Colonic mucosa (tissue), 4 donors: ENCODE measurements at places on chromosomes 1 and 21.

GRCh38 chr1:232335261-232335660, 294.7 kb downstream of the SIPA1L2 start:
- no peak for DNase-seq

DNA sequence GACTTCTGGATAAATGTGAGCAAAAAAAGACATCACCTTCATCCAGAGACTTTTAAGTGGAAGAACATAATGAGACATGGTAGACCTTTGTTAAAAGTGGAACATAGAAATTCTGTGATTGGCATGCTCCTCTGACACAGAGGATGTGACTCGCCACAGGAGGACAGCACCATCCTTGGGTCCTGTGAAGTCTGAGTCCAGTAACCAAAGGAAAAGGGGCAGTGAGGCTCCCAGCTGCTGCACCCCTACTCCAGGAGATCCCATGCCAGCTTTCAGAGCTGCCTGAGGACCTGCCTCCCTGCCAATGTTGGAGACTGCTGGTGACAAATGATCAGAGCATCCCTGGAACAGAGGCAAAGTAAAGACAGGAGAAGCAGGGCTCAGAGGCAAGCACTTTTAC, 136.2 kb downstream of the BRINP2 start:
- no peak for DNase-seq

DNA sequence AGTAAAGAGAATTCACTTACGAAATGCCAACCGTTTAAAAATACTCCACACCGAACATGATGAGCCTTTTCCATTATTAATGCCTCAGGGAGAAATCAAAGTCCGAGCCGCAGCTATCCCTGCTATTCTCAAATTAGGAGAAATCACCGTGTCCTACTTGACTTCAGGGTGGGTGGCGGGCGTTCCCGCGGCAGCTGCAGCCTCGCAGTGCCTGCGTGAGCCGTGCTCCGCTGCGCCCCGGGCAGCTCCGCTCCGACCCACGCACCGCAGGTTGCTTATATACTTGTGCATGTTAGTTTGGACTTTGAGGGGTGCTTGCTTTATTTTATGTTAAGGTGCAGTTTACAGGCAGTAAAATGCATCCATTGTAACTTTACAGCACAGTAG, 35.6 kb upstream of the PCBP3 start:
- DNase-seq: no peak

DNA sequence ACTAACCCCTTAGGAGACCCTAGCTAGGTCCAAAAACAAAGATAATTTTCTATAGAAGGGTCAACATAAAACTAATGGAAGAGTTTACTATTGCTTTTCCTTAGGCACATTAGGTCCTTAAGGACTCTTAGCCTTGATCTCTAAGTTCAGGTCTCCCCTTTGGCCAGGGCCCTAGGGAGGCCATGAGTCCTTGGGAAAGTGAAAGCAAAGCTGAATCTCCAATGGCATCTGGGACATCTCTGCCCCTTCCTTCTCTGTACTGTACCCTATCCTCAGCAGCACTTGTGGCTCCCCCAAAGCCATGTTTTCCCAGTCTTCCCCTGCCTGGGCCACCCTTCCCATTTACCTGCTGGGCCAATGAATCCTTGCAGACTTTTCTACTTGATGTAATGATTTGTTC, 14.3 kb downstream of the IER5 start:
- DNase-seq: no peak

DNA sequence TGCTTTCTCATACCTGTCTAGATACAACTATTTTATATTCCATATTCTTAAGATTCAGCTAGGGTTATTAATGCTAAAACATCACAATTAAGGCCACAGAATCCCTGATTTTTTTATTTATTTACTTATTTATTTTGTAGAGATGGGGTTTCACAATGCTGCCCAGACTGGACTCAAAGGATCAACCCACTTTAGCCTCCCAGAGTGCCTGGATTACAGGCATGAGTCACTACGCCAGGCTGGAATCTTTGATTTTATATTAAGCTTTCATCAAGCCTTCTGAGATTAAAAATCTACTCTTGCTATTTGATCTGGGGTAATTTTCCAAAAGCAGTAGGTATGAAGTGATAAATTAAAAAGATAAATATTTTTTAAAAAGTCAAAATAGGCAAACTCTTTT, 38.9 kb downstream of the MCOLN2 start:
- no peak for DNase-seq

GRCh38 chr1:4178501-4179113, 278.5 kb upstream of the C1orf174 start:
- DNase-seq: no peak

DNA sequence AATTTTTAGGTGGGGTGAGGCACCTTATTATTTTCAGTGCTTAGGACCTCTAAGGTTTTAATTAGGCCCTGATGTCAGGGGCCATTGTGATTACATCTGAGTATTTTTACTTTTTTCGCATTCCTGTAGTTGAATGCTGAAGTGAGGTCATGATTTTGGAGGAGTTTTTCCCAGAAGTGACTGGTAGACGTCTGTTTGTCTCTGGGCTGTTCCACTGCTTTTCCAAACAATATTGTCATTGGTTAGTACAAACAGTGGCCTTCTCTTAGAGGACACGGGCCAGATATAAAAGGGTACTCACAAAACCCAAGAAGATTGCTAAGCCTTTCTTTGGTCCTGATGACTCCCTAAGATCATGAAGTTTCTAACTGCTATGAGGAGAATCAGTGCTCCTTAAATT, 7.6 kb upstream of the RASAL2 start:
- DNase-seq: no peak

- no peak for DNase-seq
Observed at GRCh38 chr1:160204526-160205241, 500 bp upstream of the PEA15 start.

- peak; percentile 68 for DNase-seq
Observed at GRCh38 chr21:45478115-45478801, 64.0 kb downstream of the SLC19A1 start.

DNA sequence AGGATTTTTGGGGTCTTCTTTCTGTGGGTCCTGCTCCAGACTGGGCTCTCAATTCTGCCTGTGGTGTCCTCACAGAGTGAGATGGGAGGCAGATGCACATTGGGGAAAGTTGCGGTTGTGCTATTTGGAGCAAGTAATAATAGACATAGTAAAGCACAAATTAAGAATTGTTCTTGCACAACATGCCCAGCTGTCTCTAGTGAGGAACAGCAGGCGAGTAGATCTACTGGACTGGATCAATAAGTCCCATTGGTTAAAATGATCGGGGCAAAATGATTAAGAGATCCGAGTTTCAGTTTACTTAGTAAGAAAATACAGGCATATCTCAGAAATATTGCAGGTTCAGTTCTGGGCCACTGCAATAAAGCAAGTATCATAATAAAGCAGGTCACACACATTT, 448.3 kb upstream of the PROX1 start:
- no peak for DNase-seq

GRCh38 chr1:204703826-204704612, 18.5 kb upstream of the LRRN2 start:
- no peak for DNase-seq

- DNase-seq: no peak
Observed at GRCh38 chr1:193322211-193322610, 135.8 kb upstream of the B3GALT2 start.

GRCh38 chr21:27649762-27650161, 682.9 kb upstream of the ADAMTS5 start:
- no peak for DNase-seq

DNA sequence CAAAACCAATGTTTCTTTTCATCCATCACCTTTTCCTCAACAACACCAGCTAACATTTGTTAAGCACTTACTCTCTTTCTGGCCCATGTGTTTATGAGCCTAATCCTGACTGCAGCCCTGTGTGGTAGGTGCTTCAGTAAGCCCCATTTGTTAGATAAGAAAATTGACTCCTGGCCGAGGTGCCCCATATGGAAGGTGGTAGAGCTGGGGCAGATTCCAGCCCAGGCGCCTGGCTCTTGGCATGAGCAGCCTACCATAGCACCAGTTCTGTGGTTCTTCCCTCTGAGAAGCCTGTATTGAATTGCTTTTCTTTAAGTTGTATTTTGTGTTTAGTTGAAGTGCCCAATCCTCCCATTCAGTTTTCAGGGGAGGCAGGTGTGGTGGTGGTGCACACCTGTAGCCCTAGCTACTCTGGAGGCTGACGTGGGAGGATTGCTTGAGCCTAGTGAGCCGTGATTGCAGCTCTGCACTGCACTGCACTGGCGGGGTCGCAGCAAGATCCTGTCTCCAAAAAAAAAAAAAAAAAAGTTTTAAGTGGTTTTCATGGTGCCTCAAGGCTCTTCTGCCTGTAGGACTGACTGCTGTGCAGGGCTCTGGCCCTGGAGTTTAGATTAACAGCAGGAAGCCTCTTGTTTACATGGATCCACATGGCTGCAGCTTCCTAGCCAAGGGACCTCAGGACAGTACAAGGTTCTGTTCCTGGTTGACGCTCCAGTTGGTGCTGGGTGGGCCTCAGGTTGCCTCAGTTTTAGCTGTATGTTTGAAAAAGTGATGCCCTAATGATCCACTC, 125.9 kb downstream of the MRPS6 start:
- no peak for DNase-seq

- DNase-seq: no peak
Observed at GRCh38 chr1:58626293-58626692, 49.2 kb upstream of the TACSTD2 start.

DNA sequence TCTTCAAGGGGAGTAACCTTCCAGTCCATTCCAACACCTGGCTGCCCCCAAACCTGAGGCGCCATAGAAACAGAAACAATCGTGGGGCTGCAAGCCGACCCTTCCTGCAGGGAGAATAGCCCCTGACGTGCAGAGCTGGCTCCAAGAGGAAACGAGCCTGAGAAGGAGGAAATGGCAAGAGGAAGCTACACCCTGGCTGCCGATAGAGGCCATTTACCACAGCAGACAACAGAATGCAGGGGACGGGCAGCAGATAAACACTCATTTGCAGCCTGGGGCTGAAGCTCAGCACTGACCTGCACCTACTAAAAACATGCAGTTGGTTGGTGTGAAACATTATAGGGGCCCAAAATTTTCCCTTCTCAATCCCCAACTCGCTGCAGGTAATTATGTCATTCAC, 8.7 kb upstream of the TDRD10 start:
- no peak for DNase-seq

DNA sequence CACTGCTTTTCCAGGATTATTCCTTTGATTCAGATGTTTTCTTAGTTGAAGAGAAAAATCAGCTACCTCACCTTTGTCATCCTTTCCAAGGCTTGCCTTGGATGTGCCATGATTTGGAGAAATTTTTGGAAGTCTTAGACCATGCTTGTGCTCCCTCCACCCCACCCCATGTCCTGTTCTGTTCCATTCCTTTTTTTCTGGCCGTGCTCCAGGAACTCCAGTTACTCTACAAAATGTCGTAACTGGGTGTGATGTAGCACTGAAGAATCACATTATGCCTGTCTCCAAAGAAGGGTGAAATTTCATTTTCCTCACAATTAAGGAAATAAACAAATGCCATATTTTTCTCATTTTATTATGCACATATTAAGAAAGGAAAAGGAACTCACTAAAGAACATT, 217.8 kb upstream of the ZRANB2 start:
- DNase-seq: no peak

DNA sequence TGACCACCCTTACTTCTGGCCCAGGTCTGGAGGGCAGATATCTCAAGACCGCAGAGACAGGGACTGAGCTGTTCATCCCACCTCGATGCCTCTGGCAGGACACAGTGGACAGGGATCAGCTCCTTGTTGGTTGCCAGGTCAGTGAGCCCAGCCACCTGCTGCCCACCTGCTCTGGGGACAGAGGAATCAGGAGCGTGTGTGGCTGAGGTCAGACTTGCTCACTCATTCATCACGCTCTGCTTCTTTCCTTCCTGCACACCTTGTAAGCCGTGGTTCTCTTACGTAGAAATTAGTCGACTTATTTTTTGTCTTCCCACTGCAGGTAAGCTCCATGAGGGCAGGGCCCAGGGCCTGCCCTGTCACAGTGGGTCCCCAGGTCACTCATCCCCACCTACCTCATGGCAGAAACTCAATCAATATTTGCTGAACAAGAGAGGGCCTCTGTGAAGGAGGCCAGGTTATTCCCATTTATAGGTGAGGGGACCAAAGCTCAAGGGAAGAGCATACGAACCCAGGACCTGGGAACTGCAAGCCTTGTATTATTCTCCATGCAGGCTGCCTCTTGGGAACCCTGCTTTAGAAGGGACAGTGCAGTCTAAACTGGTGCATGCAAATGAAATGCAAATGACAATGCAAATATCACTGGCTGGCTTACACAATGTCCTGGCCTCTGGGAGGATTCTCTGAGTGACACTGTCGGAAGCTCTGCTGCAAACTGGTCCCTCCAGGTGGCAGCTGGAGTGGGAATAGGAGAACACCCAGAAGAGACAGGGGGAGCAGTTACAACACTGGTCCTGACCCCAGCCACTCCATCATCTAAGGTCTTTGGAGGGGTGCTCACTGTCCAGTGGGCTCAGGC, 58.4 kb upstream of the PAX7 start:
- no peak for DNase-seq

DNA sequence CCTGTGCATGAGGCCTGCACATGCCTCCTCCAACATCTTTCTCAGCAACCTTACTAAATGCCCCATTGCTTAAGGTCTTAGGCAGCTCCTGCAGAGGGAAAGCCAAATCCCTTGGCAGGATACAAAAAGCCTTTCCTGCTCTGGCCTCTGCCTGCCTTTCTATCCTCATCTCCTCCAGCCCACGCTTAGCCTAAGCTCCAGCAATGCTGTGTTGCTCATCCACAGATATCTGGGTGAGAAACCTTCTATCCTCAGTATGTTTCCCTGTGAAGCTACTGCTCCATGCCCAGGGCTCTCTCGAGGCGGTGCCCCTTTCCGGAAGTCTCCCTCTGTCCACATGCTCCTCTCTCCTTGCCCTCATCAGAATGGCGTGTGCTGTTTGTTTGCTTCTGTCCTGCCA, 37.0 kb upstream of the CCSAP start:
- DNase-seq: no peak

DNA sequence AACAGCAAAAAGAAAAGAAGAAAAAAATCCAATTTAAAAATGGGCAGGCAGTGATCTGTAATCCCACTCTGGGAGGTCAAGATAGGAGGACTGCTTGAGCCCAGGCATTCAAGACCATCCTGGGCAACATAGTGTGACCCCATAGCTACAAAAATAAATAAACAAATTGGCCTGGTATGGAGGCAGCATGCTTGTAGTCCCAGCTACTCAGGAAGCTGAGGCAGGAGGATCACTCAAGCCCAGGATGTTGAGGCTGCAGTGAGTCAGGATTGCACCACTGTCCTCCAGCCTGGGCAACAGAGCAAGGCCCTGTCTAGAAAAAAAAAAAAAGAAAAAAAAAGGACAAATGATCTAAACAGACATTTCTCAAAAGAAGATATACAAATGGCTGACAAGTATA, 99.6 kb downstream of the EIF4G3 start:
- DNase-seq: no peak

DNA sequence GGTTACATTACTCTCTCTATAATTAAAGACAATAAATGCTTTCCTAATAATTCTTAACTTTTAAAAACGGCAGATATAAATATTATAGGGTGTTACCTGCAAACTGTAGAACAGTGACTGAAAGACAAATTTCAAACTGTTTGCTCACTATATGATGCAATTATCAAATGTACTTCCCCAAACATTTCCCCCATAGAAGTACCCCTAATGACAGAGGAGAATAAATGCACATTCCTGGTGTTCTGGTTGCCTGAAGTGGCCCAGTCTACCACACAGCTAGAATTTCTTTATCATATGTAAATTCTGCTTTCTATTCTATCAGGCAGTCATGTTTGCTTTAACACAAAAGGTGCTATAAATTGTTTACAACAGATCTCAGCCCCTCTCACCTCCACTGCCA, 70.4 kb downstream of the VAV3 start:
- no peak for DNase-seq
